ENCODE measurements at places on chromosomes 11 and 22.

DNA sequence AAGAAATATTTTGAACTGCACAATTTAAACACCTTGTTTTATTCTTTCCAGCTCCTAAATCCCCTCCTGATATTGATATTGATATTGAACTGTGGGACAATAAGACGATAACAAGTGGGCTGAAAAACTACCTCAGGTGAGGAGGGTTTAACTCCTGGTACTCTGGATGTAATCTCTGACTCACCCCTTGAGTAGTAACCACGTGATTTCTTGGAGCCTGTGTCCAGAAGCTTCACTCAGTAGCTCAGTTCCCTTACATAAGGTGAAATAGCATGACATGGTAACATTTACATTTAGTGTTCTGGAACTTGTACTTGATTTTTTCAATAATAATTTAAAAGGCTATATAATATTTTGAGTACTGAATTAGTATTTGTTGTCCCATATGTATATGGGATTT lies 168.0 kb downstream of the PGR start:
- DNase-seq = no peak

GRCh38 chr11:28808771-28809170 lies 700.6 kb downstream of the METTL15 start:
- DNase-seq = no peak

- DNase-seq = peak; percentile 57
These were observed 14.8 kb downstream of the CD59 start for GRCh38 chr11:33721426-33721825.

GRCh38 chr11:123478352-123478987 lies 48.4 kb downstream of the GRAMD1B start:
- DNase-seq = peak; percentile 21

DNA sequence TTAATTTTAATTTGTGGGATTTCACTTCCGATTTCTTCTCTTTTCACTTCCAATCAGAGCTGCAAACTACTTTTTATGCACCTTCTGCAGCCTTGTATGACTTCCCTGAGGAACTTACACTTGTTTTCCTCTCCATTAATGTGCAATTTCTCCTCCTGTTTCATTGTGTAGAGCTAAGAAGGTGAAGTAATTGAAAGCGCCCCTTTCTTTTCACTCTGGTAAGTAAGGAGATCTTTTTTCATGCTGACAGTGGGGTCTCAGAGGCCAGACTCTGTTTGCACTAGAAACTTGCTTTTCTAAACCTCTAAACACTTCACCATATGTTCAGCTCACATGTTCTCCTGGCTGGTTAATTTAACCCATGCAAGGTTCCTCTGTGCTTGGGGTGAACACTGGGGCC lies 117.0 kb downstream of the FANCF start:
- peak; percentile 52 for DNase-seq

DNA sequence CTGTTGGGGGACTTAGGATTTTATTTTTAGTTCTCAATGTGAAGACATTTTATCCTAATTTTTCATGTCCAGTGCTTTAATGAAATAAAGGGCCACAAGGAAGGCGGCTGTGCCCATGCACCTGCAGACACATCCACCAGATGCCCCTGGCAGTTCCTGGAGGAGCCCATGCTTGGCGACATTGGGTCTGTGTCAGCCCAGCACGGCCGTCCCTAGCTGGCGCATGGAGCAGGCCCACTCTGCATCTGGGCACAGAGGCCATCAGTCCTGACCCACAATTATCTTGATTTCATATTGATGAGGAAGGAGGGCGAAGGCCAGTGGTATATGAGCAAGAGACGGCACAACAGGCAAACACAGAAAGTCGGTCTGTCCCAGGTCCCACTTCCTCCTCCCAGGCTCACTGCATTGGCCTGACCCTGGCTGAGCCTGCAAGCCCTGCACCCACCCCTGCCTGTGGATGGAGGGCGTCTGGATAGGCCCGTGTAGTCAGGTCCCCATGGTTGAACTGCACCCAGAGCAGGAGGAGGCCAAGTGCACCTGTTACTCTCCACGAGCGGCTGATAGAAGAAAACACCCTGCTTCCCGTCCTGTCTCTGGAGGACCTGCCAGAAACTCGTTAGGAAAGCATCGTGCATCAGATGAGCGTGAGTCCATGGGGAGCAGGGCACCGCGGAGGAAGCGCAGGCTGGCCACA lies 296.9 kb downstream of the BRD1 start:
- DNase-seq = no peak

- peak; percentile 25 for DNase-seq
These were observed 36.9 kb upstream of the SLC36A4 start for GRCh38 chr11:93234602-93235207.

- DNase-seq = peak; percentile 57
These were observed 28.6 kb upstream of the RASL10A start for GRCh38 chr22:29344137-29344536.

- no peak for DNase-seq
These were observed 111.9 kb upstream of the TOP3B start for GRCh38 chr22:22094514-22094913.

- peak; percentile 49 for DNase-seq
These were observed 87.3 kb downstream of the NAT10 start for GRCh38 chr11:34192481-34193401.

DNA sequence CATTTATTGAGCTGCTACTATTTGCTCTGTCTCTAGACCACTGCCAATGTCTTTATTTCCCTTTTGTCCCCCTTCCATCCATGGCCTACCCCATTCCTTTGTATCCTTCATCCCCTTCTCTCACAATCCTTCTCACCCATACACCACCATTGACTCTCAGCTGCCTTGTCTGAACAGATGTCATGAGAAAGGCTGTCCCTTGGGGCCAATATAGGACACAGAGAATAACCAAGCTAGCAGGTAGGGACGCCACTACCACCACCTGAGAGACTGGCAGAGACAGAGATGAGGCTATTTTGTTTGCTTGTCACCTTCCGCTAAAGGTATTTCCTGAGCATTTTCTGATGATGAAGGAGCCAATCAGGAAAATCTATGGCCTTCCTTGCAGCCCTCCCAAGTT lies 138.9 kb downstream of the CD44 start:
- no peak for DNase-seq

DNA sequence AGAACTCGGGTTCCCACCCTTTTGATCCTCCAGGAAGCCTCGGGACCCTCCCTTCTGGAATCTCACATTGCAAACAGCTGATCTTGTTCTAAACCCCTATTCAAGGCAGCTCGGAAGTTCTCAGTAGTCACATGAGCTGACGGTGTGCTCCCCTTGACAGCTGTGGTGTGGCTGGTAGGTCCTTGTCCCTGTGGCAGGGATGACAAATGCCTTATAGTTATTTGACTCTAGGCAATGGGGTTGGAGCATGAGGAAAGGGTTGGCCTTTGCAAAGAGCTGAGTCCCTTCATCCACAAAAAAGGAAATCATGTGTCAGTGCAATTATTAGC lies 23.6 kb downstream of the EIF4G2 start:
- no peak for DNase-seq

- DNase-seq = no peak
These were observed 37.1 kb downstream of the KCNQ1OT1 start for GRCh38 chr11:2662430-2663299.

- no peak for DNase-seq
These were observed 7.1 kb downstream of the SLC7A4 start for GRCh38 chr22:21025266-21025665.

- no peak for DNase-seq
These were observed 10.6 kb downstream of the LRRC32 start for GRCh38 chr11:76659672-76660532.

- DNase-seq = no peak
These were observed 53.2 kb downstream of the GRIK4 start for GRCh38 chr11:120564573-120565311.

DNA sequence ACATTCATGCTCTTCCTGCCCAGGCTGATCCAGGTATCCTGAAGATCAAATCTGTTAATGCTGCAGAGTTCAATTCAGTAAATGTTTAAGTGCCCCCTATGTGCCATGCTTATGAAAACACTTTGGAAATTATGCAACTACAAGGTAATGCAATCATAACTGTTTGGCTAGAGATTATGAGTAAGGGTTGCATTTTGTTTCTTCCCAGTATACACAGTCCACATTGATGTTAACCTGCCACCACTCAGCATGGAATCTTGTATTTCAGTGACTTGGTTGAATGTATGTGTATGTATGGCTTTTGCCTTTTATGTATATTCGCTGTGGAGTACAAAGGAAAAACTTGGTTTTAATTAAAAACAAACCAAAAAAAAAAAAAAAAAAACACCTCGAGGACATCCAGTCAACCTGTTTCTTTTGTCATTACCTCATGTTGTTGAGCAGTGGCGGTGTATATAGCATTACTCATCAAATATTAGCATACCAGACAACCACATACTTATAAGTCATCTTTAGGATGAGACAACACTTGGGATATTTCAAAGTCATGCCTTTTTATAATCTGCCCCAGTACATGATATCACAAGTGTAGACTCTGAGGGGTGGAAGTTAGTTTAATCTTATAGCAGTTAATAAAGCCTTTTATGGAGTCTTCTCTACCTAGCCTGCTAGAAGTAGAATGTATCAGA lies 86.1 kb upstream of the HORMAD2 start:
- DNase-seq = peak; percentile 19

DNA sequence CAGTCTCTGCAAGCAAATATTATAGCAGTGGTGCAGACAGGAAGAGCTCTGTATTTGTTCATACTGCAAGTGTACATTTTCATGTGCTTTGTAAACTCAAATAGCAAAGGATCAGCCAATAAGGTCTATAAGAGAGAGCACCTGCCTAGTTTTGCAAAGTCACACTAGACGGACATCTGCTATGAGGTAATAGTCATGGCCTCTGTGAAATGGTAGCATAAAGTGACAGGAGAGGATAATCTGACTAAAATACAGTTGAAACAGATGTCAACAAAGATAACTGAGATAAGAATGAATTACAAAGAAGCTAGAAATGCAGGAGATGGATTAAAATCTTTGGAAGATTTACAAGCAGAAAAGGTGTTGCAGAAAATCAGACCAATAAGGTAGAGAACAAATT lies 70.6 kb upstream of the SPON1 start:
- DNase-seq = peak; percentile 7

DNA sequence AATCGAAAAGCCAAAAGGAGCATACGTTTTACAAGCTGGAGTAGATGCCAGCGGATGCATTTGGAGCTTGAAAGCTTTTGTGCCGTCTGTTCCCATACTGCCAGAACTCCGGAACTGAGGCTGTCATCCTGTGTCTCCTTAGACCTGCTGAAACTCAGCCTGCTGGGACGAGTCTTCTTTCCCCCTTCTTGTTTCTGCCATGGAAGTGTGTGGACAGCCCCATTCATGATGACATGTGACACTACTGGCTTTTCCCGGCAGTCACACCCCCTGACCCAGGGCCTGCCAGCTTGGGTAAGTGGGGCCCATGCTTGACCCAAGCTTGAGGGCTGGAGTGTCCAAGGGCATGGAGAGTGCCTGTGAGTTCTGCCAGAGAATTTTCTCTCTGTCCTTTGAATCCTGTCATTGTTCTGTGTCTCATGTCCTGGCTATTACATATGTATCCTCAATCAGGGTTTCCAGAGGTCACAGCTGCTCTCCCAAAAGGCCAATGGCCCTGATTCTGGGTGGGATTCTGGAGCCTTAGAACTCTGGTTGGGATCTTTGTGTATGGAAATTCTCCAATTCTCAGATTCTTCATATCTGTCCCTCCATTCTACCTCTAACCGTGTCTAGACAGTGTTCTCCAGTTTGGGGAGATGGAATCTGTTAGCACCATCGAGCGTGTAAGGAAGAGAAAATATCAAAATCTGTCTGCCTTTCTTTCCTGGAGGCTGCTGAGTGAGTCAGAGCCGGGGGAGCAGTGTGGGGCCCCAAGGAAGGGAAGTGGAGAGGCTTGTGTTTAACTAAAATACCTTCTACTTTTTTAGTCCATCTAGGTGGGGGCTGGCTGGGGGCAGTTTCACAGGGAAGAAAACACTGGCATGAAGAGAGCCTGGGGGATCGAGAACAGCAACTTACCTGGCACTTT lies 73.2 kb downstream of the KIAA1671 start:
- DNase-seq = no peak

DNA sequence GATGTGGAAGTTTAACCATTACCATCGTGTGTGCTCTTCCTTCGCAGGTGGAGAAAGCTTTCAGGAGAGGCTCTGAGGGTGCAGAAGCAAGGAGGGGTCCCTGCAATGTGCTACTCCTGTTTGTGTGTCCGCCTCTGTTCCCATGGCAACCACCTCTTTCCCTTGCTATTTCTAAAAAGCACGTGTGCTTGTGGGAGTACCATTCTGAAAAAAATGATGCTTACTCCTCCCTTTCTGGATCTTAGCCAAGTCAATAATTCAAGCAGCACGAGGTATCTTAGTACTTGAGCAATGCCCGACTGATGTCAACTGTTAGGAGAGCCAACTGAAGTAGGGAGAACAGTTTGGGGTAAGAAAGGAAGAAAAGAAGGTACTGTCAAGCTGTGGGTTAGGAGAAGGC lies 628.7 kb downstream of the NTM start:
- DNase-seq = no peak

GRCh38 chr22:35459423-35459894 lies 59.5 kb downstream of the MCM5 start:
- DNase-seq = no peak

DNA sequence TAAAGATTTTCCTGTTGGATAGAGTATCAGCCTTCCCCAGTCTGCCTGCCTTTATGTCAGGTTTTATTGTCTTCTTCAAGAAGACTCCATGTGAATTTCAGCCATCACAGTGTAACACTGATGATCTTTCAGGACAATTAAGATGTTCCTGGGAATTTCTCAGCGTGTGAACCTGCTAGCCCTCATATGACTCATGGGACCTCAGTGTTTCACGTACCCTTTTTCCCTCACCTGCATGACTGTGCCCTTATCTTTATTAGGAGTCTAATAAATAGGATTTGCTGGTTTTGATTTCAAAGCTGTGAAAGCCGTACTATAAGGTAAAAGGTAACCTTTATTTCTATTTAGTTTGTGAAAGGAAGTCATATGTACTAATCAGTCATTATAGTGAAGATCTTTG lies 81.7 kb upstream of the MYO18B start:
- DNase-seq = no peak

- DNase-seq = no peak
These were observed 150.3 kb downstream of the LRRC4C start for GRCh38 chr11:41309111-41309522.

DNA sequence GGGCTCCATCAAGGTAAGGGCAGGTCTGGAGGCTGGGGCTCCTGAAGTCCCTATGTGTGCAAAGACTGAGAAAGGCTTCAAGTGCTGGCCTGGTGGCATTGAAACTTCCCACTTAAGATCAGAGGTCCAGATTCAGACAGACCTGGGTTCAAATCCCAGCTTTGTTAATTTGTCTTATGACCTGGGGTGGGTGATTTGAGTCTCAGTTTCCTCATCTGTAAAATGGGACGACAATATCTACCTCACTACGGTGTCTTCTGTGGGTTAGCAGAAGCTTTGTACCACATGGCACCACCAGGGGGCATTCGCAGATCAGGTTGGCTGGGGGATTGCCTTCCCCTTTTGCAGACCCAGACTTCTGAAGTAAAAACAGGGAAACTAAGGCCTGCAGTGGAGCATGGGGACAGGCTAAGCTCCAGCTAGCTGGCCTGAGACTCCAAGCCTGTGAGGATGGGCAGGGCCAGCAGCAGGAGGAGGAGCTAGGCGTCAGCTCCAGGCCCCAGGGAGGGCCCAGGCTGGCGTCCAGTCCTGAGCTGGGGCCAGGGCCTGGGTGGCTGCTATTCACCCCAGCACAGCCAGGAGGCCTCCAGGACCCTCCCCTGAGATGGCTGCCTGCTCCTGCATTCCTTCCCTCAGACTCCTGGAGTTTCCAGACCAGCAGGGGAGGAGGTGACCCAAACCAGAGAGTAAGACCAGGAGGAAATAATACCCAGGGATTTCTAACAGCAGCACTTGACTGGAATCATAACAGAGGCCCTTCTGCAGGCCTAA lies 1.5 kb downstream of the CASTOR1 start:
- peak; percentile 81 for DNase-seq
